HAP-1 (cell line): ENCODE measurements at places on chromosomes 2 and 18.

GRCh38 chr2:184906709-184907108 lies 308.4 kb downstream of the ZNF804A start:
- DNase-seq, result no peak

- DNase-seq, result no peak
Measured at GRCh38 chr2:77508511-77508910, 13.7 kb downstream of the LRRTM4 start.

- DNase-seq, result peak; percentile 61
Measured at GRCh38 chr2:176158855-176159662, 2.0 kb downstream of the HOXD3 start.

DNA sequence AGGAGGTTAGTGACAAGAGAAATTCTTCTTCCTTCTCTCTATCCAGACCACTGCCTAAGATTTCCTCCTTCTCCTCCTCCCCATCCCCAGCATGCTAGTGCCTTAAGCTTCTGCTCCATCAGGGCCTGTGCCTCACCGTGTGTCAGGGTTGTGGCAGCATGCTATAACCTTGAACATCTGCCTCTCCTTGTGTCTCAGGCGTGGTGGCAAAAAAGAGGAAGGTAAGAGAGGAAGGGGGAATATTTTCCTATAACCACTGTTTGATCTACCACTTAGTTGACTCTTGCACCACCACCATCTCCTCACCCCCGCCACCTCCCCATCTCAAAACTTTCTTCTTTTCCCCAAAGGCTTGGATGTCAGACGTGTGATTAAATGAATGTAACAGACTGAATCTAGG lies 38.3 kb upstream of the PEX13 start:
- no peak for DNase-seq

GRCh38 chr2:229342376-229342775 lies 71.3 kb upstream of the PID1 start:
- DNase-seq, result no peak

DNA sequence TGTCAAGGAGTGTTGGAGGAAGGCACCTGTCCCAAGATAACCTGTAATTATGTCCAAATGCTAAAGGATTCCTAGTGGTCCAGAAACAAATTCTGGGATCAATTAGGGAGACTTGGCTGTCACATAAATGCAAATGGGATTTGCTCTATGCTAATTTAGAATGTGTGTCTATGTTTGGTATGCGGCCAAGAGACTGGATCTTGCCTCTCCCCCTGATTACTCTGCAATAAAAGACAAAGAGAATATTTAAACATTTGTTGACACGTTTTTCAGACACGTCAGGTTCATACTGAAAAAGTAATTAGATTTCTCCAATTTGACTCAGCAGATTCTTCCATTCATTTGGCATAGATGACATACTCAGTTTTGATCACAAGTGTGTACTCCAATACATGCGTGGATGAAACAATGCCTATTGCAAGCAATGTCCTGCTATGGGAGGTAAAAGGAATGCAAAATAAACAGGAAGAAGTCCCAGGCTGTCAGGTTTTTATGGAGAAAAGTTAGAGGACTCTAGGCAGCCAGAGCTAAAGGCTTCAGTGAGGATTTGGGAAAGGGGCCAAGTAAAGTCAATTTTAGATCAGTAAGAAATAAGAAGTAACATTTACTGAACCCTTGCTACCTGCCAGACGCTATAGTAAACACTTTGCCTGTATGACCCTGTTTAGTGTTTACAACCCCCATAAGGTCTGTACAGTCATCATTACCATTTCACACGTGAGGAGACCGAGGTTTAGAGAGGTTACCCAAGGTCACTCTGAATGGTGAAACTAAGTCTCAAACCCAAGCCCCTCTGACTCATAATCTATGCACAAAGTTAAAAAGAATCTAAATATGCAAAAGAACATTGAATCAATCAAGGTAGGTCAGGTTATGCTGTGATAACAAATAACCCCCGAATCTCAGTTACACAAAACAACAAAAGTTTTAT lies 7.8 kb downstream of the ANTXR1 start:
- DNase-seq, result peak; percentile 34

DNA sequence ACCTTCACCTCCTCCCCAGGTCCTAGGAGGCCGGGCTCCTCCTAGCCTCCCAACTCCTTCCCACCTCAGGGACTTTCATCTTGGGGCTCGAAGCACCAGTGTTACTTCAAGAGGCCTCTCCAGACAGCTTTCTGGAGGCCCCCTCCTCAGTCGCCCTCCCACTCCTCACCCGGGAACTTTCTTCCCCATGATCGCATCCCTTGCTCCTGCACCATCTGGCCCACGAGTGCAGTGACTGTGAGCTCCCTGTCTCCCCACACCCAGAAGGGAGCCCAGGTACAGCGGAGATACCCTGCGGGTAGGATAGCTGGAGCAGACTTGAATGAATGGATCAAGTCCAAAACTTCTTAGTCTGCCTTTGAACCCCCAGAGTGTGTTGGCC lies 6.1 kb downstream of the ERFE start:
- DNase-seq, result no peak

DNA sequence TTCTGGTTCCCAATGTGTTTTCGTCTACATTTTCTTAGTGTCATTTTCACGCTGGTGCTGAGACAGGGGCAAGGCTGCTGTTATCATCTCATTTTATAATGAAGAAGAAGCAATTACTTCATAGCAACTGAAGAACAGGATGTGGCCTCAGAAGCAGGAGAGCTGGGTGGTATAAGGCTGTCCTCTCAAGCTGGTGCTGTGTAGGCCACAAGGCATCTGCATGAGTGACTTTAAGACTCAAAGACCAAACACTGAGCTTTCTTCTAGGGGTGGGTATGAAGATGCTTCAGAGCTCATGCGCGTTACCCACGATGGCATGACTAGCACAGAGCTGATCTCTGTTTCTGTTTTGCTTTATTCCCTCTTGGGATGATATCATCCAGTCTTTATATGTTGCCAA lies 7.3 kb downstream of the IL36G start:
- DNase-seq, result no peak

DNA sequence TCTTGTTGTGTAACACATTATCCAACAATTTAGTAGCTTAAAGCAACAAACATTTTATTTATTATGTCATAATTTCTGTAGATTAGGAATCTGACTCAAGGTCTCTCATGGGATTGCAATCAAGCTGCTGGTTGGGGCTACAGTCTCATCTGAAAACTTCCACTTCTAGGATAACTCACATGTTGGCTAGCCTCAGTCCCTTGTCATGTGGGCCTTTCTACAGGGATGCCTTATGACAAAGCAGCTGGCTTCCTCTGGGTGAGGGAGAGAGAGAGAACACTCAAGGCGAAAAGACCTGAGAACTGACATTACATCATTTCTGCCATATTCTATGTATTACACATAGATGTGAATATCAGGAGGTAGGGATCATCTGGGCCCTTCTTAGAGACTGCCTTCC lies 317.9 kb upstream of the VRK2 start:
- DNase-seq, result no peak

- no peak for DNase-seq
Measured at GRCh38 chr2:196244966-196245365, 73.6 kb upstream of the STK17B start.
